ENCODE measurements at places on chromosomes 3 and 15. TPM values are rescaled to one million over a fixed set of nuclear protein-coding genes. Genes with fewer than 3 reads are reported as not detected.

DNA sequence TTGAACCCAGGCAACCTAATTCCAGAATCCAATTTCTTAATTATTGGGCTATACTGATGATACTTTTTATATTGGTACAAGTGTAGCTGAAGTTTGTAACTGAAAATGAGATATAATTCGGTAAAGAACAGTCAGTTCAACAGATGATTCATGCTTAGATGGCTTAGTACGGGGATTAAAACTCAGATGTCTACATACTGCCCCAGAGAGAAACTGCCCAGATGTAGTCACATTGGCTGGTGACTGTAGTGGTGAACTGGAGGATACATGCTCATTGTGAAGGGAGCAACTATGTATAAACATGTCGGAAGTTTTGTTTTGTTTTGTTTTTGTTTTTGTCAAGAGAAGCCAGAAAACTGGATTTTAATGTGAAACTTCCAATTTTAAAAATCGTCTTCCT lies 179.6 kb downstream of the ADAMTSL3 start:
- DNase-seq: no peak

Gene ESYT3
- total RNA-seq: 0.44 TPM

- DNase-seq: no peak
Measured at GRCh38 chr15:79724312-79724711, 172.5 kb downstream of the MTHFS start.

DNA sequence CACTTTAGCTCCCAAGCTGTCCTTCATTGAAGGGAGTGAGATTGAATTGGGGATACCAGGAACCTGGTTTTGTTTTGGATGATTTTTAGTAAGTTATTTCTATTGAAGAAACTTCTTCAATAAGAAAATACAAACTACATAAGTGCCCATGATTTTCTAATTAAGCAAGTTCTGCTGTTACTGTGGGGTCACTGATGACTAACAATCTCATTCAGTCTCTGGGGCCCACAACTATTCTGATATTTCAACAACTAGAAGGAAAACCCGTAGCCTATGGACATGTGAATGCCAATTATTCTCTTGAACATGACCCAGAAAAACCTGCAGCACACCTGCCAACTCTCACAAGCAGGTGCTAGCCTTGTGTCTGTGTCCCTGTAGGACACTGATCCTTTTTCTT lies 184.6 kb downstream of the DCLK3 start:
- no peak for DNase-seq

DNA sequence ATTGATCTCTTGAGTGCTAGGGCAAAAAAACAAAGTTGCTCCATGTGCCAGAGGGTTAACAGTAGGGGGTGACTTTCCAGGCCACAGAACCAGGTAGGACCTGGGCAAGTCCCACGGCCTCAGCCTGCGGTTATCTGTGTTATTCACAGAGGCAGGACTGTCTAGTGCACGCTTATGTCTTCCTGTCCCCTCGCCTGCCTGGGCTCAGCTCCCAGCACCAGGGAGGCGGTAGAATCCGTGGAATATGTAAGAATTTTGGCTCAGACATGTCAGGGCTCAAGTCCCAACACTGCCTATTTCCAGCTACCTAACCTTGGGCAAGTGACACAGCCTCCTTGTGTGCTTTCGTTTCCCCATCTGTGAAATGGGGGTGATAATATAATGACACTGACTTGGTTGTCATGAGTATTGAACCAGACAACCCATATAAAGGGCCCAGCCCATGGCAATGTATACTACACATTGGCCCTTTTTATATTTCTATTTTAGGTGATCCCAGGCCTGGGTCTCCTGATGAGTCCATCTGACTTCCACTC lies 44.3 kb upstream of the FLNB start:
- DNase-seq: no peak

Gene WDR93
- total RNA-seq: not detected

DNA sequence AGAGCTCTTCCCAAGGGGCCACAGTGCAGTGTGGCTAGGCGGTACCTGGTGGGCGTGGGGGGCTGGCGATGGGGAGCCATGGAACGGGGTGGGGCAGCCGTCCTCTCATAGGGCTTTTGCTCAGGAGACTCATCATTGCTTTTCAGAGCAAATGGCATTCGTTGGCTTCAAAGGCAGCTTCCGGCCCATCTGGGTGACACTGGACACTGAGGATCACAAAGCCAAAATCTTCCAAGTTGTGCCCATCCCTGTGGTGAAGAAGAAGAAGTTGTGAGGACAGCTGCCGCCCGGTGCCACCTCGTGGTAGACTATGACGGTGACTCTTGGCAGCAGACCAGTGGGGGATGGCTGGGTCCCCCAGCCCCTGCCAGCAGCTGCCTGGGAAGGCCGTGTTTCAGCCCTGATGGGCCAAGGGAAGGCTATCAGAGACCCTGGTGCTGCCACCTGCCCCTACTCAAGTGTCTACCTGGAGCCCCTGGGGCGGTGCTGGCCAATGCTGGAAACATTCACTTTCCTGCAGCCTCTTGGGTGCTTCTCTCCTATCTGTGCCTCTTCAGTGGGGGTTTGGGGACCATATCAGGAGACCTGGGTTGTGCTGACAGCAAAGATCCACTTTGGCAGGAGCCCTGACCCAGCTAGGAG lies 40.8 kb downstream of the MESD start:
- DNase-seq: no peak

- no peak for DNase-seq
Measured at GRCh38 chr3:141878817-141879216, 2.4 kb downstream of the ATP1B3 start.

GRCh38 chr3:13060341-13060910 lies 12.8 kb downstream of the IQSEC1 start:
- DNase-seq: no peak

DNA sequence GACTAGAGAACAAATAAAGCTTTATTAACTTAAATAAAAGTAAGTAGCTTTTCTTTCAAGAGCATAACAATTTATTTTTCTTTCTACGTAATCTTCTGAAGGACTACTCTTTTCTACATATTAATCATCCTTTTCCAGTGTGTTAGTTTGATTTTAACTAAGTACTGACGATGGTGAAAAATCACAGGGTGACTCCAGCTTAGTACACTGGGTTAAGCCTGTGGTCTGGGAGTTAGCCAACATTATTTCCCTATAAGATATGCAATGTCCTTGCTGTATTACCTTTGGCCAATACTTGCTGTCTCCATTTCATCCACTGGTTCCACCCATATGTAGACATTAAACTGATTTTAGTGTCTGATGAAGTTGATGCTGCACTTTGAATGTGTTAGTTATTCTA lies 508.6 kb upstream of the SUCLG2 start:
- DNase-seq: no peak

GRCh38 chr3:13836658-13837587 lies 42.9 kb downstream of the WNT7A start:
- DNase-seq: no peak

GRCh38 chr3:99708207-99708745 lies 69.9 kb downstream of the COL8A1 start:
- no peak for DNase-seq
